ENCODE measurements at places on chromosomes 5 and 9.

- no peak for DNase-seq
These were observed 206.0 kb upstream of the DMRTA1 start for GRCh38 chr9:22240619-22241018.

GRCh38 chr5:157543825-157544622 lies 31.6 kb downstream of the ADAM19 start:
- no peak for DNase-seq

- no peak for DNase-seq
These were observed 54.9 kb downstream of the FGF1 start for GRCh38 chr5:142630927-142631539.

GRCh38 chr5:113026211-113026610 lies 49.6 kb downstream of the DCP2 start:
- no peak for DNase-seq

- DNase-seq, result no peak
These were observed 12.9 kb downstream of the MSX2 start for GRCh38 chr5:174737330-174737729.

DNA sequence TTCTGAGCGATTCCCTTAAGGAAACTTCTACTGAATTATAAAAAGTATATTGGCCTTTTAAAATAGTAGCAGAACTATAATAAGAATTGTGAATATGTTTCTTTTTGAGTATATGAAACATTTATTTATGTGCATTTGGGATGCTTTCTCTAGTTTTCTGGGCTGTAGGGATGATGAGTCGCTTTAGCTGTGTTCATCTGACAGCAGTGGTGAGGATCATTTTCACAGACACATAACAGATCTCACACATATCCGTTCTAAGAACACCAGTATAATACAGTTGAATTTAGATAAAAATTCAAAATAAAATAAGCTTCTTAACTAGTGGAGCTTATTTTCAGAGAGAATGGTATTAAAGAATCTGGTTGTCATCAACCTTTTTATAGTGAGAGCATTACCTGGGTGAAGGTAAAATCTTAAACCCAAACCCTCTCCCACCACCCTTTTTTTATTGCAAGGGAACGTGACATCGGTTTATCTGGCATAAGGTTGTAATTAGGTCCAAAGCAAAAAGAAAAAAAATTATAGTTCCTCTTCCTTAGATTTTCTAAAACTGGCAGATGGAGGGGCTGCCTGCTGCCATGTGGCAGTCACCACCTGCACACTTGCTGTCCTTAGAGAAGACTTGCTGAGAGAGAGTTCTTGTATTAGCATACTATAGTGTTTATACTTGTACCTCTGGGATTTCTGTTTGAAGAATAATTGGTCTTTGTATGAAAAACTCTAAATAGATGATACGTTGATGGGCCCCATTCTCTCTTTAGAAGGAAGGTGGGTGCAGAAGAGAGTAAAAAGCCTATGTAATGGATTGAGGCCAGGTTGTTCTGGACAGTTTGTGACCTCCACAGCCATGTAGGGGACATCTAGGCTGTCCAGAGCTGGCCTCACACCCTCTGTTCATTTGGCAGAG lies 86.8 kb downstream of the CAMK4 start:
- DNase-seq, result no peak

DNA sequence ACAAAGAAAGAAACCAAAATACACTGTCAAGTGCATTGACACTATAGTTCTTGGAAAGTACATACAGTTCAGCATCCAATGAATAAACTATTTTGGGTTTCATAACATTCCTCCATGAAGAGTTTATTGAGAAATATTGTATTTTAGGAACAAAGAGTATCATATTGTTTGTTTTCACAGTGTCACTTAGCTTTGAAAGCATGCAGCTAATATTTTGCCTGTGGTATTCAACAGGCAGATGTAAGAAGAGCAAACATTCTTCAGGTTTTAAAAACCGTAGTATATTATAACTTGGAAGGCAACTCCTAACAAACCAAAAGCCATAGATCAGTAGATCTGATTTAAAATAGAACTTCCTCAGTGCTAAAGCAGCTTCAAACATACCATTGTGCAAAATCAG lies 4.5 kb downstream of the PRELID2 start:
- DNase-seq, result no peak

GRCh38 chr5:27619982-27620381 lies 581.6 kb upstream of the CDH9 start:
- no peak for DNase-seq

DNA sequence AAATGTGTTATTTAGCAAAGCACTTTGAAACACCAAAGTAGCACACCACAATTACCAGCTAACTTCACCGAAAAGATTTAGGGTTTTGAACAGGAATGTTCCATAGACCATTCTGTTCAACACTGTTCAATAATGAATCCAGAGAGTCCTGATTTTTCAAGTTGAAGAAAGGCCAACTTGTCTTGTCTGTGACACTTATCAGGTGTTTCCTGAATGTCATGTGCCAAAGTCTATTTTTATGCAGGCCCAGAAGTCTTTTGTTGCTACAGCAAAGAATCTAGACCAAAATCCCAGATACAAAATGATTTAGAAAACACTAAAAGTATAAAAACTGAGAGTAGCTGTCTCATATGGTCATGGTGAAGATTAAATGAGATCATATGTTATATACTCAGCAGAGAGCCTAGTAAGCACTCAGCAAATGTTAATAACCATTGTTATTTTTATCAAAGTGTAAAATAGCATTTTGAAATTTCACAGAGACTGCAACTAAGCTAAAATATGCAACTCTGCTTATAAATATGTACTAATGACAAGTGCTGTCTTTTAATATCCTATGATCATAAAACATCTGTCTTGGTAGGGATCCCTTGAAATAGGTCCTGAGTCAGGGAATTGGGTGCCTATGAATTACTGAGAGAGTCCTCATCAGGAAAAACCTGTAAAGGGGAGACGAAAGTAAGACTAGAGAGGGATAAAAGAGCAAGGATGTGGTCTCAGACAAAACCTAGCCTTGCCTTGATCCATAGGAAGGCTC lies 122.4 kb upstream of the SLC12A2 start:
- DNase-seq, result no peak

DNA sequence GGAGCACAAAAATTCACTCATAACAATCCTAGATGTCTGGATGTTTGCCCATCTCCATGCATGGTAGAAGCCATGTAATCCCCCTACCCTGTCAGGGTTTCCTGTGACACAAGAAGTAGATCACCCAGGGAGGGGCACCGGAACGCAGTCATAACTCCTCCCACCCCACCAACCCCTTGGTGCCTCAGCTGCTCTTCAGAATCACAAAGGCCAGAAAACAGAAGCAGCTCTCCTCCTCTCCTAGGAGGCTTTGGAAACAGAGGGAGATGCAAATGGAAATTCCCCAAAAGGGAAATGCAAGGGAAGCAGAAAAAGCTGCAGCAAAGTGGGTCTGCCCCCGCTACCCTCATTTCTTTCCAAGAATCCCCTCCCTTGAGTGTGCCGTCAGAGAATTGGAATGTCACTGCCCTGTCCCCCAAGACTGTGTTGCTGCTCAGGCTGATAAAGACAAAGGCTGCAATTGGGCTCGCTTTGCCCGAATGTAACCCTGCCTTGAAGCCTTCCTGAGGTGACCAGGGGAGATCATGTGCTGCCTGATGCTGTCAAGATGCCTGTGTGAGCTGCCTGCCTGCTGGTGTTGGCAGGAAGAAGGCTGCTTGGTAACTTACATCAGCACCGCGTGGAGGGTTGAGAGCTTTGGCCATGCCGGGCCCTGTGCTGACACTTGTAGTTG lies 65.5 kb upstream of the ABCA1 start:
- DNase-seq, result no peak

- DNase-seq, result no peak
These were observed 1350.1 kb upstream of the C9orf72 start for GRCh38 chr9:28923351-28923750.

GRCh38 chr5:135038813-135039270 lies 4.8 kb upstream of the PITX1 start:
- DNase-seq, result no peak

DNA sequence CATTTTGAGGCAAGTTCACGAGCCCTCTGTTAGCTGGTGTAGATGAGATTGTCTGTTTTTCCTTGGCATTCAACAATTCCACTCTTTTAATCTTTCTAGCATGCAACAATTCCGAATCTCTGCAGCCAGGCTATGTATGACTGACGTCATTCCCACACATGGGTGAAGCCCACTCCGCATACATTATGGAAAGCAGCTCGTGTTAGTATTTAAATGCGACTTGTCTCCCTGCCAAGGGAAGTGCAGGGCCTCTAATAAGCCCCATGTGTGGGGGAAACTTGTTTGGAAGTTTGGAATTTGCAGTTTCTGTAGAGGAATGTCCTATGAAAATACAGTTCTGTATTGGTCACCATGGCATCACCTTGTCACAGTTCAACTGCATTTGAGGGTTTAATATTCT lies 146.0 kb upstream of the FBXL7 start:
- DNase-seq, result peak; percentile 89

DNA sequence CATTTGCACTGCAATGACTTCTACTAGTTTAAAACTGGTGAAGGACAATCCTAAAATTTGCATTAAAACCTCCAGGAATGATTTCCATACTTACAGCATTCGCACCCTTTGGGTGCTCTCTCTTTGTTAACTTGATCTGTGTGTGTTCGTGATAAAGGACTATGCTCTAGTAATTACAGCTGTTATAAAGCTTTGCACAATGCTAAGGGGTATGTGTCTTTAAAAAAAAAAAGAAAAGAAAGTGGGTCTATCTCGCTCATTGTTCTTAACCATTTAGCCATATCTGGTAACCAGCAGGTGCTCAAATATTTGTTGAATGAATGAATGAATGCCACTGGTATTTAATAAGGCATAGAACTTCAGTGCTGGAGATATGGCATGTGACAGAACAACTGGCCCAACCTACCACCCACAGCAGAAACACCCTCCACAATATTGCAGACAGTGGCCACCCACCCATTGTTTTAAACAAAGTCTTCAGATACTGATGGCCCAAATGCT lies 8.7 kb downstream of the TRIM36 start:
- no peak for DNase-seq

- DNase-seq, result no peak
These were observed 23.2 kb downstream of the DNM1 start for GRCh38 chr9:128226412-128226801.

DNA sequence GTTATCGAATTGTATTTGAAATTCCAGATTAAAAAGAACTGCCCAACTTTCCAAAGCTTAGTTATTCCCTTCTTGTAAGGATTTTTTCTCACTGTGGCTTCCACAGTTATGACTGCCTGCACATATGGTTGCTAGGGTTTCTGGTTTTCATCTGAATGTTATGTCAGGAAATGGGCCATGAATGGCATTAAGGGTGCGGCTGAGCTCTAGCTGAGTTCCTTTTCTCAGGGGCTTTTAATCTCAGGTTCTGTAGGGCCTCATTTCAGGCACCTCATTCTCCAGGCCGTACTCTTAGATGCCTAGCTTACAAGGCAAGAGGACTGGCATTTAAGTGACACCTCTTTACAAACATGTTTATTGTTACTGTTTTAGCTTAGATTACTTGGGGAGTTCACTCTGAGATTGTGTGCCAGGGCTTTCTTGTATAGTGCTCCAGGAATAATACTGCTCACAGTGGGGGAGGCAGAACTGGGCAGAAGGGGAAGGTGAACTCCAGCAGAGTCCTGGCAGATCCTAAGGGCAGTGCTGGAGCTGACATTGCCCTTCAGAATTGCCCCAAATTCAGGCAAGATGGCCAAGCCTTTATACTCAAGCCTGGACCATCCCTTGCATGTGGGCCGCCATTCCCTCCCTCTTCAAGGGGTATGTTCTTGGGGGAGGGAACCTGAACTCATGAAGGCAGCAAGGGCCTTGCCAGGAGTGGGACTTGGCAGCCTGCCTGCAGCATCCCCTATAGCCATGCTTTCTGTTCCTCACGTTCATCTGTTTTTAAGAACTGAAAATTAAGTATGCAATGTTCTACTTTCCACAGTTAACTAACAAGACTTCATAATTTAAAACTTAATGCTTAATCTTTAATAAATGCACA lies 111.5 kb downstream of the KDM4C start:
- no peak for DNase-seq

GRCh38 chr9:27925815-27926214 lies 352.5 kb upstream of the C9orf72 start:
- no peak for DNase-seq

DNA sequence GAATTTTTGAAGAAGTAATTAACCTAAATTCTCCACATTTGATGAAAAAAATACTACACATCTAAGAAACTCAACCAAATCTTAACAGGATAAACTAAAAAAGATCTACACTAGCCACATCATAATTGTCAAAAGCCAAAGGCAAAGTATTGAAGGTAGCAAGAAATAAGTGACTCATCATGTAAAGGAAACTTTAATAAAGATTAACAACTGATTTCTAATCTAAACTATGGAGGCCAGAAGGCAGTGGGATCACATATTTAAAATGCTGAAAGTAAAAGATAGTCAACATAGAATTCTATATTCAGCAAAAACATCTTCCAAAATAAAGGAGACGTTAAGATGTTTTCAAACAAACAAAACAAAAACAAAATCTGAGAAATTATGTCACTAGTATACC lies 2002.9 kb downstream of the MAT2B start:
- DNase-seq, result no peak

GRCh38 chr5:83711982-83712601 lies 8.6 kb downstream of the HAPLN1 start:
- no peak for DNase-seq

DNA sequence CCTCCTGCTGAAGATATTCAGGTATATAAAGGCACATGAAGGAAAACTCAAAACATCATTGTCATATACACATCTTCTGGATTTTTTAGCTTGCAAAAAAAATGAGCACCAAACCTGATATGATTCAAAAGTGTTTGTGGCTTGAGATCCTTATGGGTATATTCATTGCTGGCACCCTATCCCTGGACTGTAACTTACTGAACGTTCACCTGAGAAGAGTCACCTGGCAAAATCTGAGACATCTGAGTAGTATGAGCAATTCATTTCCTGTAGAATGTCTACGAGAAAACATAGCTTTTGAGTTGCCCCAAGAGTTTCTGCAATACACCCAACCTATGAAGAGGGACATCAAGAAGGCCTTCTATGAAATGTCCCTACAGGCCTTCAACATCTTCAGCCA lies at the start of gene IFNK:
Gene IFNK (plus strand): TSS at position 55 of the 400 bp plus-strand sequence. CDS start 47 bp downstream, at position 102.
- no peak for DNase-seq

GRCh38 chr9:124940521-124940893 lies 376 bp downstream of the GOLGA1 start:
- DNase-seq, result no peak

- peak; percentile 10 for DNase-seq
These were observed 629.7 kb upstream of the ZNF608 start for GRCh38 chr5:125376059-125376641.

DNA sequence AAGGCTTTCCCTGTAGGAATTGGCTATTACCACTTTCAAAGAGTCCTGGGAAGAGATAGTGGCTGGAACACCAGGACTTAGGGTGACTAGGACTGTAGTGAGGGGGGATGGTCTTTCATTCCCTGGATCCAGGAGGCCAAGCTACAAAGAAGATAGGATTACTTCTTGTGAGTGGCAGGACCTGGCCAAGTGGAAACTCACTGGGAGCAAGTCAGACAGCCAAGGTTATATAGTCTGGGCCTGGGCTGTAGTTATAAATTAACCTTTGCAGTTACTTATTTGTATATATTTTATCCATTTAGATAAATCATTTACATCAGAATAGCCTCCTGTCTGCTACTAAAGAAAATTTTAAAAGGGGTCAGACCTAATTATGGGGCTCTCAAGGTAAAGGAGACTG lies 124.3 kb downstream of the TLR4 start:
- no peak for DNase-seq

- no peak for DNase-seq
These were observed 30.5 kb upstream of the GADD45G start for GRCh38 chr9:89574309-89574708.

- no peak for DNase-seq
These were observed 44.4 kb downstream of the PRKACG start for GRCh38 chr9:68969538-68969937.

GRCh38 chr9:109372246-109372645 lies 51.4 kb upstream of the EPB41L4B start:
- DNase-seq, result no peak
